ENCODE measurements at places on chromosomes 4 and X. TPM values are rescaled to one million over a fixed set of nuclear protein-coding genes. Genes with fewer than 3 reads are reported as not detected.
A peak's percentile ranks its signal among the peaks of the same experiment; 100 is the strongest.

POF1B gene
- 0.83 TPM for total RNA-seq

PCGF3 gene
- 73.8 TPM for total RNA-seq

TLR8 gene
- total RNA-seq: 0.33 TPM

DNA sequence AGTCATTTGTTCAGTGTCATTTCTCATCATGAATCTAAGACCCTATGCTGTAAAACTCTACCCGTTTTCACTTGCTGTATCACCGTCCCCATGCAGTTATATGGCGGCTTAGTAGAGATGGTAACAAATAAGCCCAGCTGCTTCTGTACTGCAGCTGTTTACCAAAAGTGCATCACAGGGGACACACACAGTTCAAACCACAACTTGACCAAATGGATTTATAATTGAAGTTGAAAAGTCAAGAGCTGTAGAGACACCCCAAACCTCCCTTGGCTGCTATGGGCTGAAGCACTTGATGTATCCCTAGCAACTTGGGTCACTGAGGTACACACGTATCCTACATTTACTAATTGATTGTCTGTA lies 219.0 kb upstream of the FGF13 start:
- no peaks in the 10 kb centered on the region for H3K27me3 ChIP-seq
- no peaks in the 10 kb centered on the region for H3K4me1 ChIP-seq
- no peaks in the 10 kb centered on the region for H3K36me3 ChIP-seq
- no peak overlapping the region for H3K4me3 ChIP-seq
- no peak for DNase-seq

CT45A1 gene
- total RNA-seq: not detected

- no peak overlapping the region for H3K4me3 ChIP-seq
- H3K4me1 ChIP-seq: no peaks in the 10 kb centered on the region
- H3K27ac ChIP-seq: no peak overlapping the region
- no peak for DNase-seq
- H3K27me3 ChIP-seq: no peaks in the 10 kb centered on the region
Measured at GRCh38 chr4:47718696-47719095, 119.2 kb downstream of the CORIN start.

- H3K4me3 ChIP-seq: no peak overlapping the region
- no peaks in the 10 kb centered on the region for H3K27me3 ChIP-seq
- no peak for DNase-seq
- H3K27ac ChIP-seq: no peak overlapping the region
Measured at GRCh38 chr4:173076903-173077634, 91.5 kb upstream of the GALNT7 start.

DNA sequence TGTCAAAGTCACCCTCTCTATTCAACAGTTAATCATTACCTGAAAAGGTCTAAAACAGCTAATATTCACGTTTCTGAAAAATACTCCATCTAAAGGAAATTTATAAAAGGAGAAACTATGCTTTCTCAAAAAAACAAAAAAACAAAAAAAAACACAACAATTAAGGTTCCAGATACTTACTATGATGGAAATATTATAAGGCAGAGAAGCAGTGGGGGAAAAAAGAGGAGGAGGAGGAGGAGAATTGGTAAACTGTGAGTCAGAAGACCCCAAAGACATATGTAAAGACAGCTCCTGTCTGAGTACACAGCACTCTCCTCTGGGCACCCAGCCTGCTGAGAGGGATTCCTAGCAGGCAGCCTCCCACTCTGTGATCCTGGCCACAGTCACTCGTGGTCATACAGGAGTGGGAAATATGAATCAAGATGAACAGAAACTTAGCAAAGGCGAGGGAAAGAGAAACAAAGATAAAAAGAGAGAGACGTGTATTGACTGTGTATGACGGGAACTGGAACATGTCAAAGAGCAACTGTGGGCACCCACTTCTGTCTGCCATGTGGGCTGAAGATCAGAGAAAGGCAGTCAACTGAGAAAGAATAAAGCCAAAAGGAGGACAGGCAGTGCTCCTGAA lies 12.5 kb downstream of the KLHL15 start:
- no peak overlapping the region for H3K4me3 ChIP-seq
- H3K4me1 ChIP-seq: peaks cover 15% of the 10 kb centered on the region
- no peaks in the 10 kb centered on the region for H3K27me3 ChIP-seq
- H3K36me3 ChIP-seq: no peaks in the 10 kb centered on the region

DNA sequence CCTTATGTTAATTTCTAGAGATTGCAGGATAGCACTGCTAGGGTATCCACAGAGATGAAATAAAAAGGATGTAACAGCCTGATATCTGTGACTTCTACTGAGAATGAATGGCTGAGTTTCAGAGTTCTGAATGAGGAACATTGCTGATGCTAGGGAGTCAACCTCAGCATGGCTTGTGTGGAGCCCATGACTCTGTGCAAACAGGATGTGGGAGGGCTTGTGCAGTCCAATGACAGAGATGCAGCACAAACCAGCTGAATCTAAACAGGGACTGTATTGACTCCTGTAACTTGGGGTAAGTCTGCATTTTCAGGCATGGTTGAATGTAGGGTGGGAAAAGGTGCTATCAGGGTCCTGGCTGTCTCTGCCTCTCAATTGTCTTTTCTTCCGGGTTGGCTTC lies 5.3 kb upstream of the RASL11B start:
- H3K27me3 ChIP-seq: peaks cover 7% of the 10 kb centered on the region
- no peak overlapping the region for H3K4me3 ChIP-seq
- no peak for DNase-seq
- H3K36me3 ChIP-seq: no peaks in the 10 kb centered on the region
- H3K27ac ChIP-seq: no peak overlapping the region
- peaks cover 7% of the 10 kb centered on the region for H3K4me1 ChIP-seq

GRCh38 chrX:150365990-150366911 lies 3.1 kb downstream of the MAMLD1 start:
- H3K4me3 ChIP-seq: peak overlapping the region; percentile 38
- DNase-seq: no peak
- H3K27ac ChIP-seq: no peak overlapping the region
- H3K27me3 ChIP-seq: no peaks in the 10 kb centered on the region
- H3K4me1 ChIP-seq: peaks cover 5% of the 10 kb centered on the region

LANCL3 gene
- total RNA-seq: 0.17 TPM

GRCh38 chr4:78529569-78530209 lies 21.9 kb upstream of the ANXA3 start:
- DNase-seq: no peak
- no peak overlapping the region for H3K4me3 ChIP-seq
- H3K27ac ChIP-seq: no peak overlapping the region
- no peaks in the 10 kb centered on the region for H3K36me3 ChIP-seq
- H3K27me3 ChIP-seq: no peaks in the 10 kb centered on the region

DNA sequence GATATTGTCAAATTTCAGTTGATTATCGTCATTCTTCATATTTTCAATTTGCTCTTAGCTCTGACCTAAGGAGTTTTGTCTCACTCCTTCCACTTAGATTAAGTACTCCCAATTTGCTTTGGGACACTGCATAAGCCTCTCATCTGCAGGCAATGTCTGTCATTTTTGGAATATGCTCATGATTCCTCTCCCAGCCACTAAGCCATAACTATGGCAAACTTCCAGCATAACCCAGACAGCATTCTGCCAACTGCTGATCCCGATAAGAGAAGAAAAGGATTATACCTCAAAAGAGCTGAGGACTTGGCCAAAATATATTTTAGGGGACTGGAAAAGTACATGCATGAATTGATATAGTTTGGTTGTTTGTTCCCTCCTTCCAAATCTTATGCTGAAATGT lies 444.4 kb downstream of the GABRG1 start:
- no peak overlapping the region for H3K4me3 ChIP-seq
- H3K36me3 ChIP-seq: no peaks in the 10 kb centered on the region
- no peak for DNase-seq
- H3K4me1 ChIP-seq: no peaks in the 10 kb centered on the region

DNA sequence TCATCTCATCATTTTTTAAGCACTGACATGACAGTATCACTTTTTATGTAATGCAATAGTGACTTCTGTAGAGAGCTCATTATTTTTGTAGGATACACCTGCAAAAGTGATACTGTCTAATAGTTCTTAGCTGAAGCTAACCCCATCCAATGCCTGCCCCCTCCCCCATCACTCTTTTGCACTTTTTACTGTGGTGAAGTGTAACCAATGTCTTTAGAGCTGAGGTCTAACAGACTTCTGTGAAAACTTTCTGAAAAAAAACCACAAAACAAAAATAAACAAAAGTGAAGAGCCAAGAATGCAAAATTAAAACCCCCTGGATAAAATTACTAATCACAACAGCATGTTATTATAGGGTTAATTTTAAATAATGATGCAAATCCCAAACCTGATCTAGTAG lies 301.1 kb downstream of the ANK2 start:
- H3K36me3 ChIP-seq: no peaks in the 10 kb centered on the region
- peaks cover 10% of the 10 kb centered on the region for H3K4me1 ChIP-seq
- no peak for DNase-seq
- H3K4me3 ChIP-seq: no peak overlapping the region
- no peak overlapping the region for H3K27ac ChIP-seq

- H3K4me1 ChIP-seq: no peaks in the 10 kb centered on the region
- no peak overlapping the region for H3K4me3 ChIP-seq
- H3K27ac ChIP-seq: no peak overlapping the region
- H3K27me3 ChIP-seq: no peaks in the 10 kb centered on the region
- no peak for DNase-seq
Measured at GRCh38 chr4:72582853-72583252, 13.8 kb upstream of the ADAMTS3 start.

Measured in CD4-positive, alpha-beta memory T cell (primary cell).